ENCODE measurements at places on chromosomes 2 and 18. TPM values are rescaled to one million over a fixed set of nuclear protein-coding genes. Genes with fewer than 3 reads are reported as not detected.
A peak's percentile ranks its signal among the peaks of the same experiment; 100 is the strongest.

CD302 gene
- total RNA-seq = 2.5 TPM

DNA sequence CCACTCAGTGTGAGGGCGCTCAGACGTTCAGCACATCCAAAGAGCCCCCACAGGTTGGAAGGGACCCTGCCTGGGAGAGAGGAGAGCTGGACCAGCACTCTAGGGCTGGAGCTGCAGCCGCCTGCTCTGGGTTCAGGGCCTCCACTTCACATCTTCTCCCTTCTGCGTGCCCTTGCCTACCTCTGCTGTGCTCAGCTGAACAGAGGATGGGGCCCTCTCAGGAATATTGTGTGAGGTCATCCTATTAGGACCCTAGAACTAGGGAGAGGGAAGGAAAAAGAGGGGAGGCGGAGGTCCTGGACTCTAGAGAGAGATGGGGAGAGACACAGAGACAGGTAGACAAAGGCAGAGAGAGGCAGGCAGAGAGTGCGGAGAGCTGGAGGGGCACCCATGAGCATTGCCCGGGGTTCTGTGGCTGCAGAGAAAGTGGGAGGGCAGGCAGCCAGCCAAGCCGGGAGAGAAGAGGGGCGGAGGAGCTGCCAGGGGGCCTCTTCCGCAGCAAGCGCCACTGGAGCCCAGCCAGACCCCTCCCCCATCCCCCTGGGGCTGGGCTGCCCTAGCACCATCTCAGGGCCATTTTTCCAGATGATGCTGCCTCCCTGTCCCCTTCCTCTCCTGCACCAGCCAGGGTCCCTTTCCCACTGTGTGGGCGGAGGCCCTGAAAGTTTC lies 8.3 kb upstream of the TNS1 start:
- DNase-seq = no peak

- no peak for DNase-seq
Measured at GRCh38 chr2:102334486-102334885, 21.1 kb upstream of the IL18R1 start.

CHST9 gene
- total RNA-seq = 16.8 TPM

GPR35 gene
- total RNA-seq = 0.22 TPM

DNA sequence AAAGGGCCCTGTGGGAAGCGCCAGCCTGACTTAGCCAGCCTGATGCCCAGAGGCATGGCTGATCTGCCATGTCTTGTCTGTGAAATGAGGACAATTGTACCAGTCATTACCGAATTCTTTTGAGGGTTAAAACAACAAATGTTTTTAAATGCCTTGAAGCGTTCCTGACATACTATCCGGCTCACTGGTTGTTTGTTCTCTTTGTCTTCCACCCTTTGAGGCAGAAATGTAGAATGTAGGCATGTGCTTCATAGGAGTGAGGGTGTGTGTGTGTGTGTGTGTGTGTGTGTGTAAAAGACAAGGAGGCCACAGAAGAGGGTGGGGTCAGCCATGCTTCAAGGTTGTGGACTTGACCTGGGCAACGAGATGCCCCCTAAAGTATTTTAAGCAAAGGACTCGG lies 35.5 kb downstream of the TGFBRAP1 start:
- no peak for DNase-seq

TANK gene
- total RNA-seq = 24.5 TPM

- DNase-seq = peak; percentile 38
Measured at GRCh38 chr18:36828157-36828629, 609 bp downstream of the TPGS2 start.

- DNase-seq = no peak
Measured at GRCh38 chr2:144146876-144147275, 373.0 kb downstream of the ZEB2 start.

HOXD1 gene
- 0.14 TPM for total RNA-seq

DNA sequence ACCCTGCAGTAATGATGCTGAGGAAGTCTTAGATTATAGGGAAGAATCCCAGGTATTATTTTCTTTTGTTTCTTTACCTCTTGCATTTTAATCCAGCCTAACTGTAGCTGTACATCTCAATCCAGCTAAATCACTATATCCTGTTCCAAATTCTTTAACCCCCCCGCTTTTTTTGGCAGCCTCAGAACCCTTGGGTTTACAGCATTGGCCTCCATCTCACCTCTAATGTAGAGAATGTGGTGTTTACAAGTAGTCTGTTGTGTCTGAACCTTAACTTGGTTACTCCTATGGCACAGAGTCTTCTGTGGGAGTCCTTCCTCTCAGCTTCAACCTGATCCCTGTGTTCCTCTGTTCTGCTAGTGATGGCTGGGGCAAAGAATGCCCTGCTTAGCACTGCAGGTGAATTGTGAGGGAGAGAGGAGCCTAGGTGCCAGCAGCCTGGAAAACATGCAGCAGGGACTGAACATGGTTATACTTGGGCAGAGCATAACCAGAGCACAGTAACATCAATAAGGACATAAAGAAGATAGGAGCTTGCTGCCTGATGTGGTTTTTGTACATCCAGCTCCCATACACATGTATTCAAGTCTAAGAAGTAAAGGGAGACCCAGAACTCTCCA lies 130.2 kb downstream of the FAM124B start:
- DNase-seq = no peak

CTLA4 gene
- not detected for total RNA-seq

UPP2 gene
- not detected for total RNA-seq

UGT1A8 gene
- total RNA-seq = not detected

GRCh38 chr2:188892636-188893035 lies 81.5 kb upstream of the COL3A1 start:
- DNase-seq = no peak

NDC80 gene
- 43.0 TPM for total RNA-seq

PRKAG3 gene
- total RNA-seq = not detected

DNA sequence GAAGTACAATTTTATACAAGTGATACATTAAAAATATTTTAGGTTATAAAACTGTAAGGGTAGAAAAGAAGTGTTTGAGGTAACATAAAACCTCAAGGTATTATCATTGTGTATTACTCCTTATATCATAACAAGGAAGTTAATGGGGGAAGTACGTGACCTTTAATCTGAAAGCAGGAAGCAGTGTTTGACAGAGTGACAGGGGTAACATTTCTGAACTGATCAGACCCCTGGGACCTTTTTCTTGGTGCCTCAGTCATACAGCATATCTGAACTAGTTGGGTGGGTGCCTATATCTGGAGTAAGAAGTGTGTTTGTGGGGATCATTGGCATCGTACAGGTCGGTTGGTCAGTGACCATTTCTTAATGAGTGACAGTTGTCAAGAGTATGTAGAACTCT lies 43.0 kb downstream of the MALT1 start:
- no peak for DNase-seq

DNA sequence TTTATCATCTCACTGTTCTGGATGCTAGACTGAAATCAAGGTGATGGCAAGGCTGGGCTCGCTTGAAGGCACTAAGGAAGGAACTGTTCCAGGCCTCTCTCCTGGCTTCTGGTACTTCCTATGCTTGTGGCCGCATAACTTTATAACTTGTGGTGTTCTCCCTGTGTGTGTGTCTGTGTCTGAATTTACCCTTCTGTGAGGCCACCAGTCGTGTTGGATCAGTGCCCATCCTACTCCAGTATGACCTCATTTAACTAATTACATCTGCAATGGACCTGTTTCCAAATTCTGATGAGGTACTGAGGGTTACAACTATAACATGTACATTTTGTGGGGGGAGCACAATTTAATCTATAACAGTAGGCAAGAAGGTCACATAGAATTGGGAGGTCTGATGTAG lies 41.6 kb downstream of the LYPD6B start:
- DNase-seq = no peak

GRCh38 chr2:13005761-13006335 lies 289.1 kb downstream of the TRIB2 start:
- DNase-seq = no peak

GRCh38 chr2:18403921-18404522 lies 156.4 kb downstream of the RDH14 start:
- no peak for DNase-seq

- no peak for DNase-seq
Measured at GRCh38 chr2:97932975-97933662, 62.6 kb downstream of the TMEM131 start.

TDRD15 gene
- total RNA-seq = not detected

- DNase-seq = no peak
Measured at GRCh38 chr2:176121190-176122051, 1.1 kb upstream of the HOXD9 start.

ZSWIM2 gene
- total RNA-seq = not detected

GRCh38 chr2:150141226-150142001 lies 346.1 kb downstream of the RND3 start:
- DNase-seq = no peak

CEBPZOS gene
- 123 TPM for total RNA-seq

DNA sequence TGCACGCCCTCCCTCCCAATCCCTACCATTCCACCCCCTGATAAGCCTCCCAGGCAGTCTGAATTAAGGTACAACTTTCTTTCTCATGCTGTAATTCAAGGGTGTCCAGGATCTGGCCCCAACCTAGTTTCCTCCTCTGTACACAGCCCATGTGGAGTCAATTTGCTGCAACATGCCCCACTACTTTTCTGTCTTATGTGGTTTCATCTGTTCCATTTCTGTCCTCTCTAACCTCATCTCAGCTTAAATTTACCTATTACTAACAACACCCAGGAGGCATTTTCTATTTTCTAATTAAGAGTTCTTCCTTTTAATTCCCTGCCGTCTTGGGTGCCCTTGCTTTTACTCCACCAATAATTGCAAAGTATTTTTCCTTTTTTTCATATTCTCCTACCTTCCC lies 10.0 kb downstream of the PPP4R1 start:
- no peak for DNase-seq

PLGLB1 gene
- total RNA-seq = 0.52 TPM

CELF4 gene
- total RNA-seq = 2.9 TPM

LRRTM1 gene
- 1.2 TPM for total RNA-seq

DLX1 gene
- not detected for total RNA-seq

GRCh38 chr2:69902213-69902922 lies 8.6 kb downstream of the SNRNP27 start:
- no peak for DNase-seq

DNA sequence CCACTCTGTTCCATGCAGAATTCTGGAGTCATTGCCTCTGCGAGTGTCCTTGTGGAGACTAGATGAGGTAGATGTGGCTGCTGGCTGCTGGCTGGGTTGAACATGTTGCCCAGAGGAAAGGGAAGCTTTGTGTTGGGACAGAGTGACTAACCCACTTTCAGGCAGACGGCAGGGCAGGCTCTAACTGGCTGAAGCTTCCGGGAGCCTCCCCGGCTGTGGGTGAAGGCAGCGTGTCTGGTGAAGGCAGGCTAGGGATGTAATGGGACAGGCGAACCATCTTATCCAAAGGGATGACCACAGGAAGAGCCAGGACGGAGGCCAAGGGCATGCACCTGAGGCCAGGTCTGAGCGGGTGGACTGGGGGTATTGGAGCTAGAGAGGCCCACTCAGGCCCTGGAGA lies 16.0 kb downstream of the ASPRV1 start:
- no peak for DNase-seq

DNA sequence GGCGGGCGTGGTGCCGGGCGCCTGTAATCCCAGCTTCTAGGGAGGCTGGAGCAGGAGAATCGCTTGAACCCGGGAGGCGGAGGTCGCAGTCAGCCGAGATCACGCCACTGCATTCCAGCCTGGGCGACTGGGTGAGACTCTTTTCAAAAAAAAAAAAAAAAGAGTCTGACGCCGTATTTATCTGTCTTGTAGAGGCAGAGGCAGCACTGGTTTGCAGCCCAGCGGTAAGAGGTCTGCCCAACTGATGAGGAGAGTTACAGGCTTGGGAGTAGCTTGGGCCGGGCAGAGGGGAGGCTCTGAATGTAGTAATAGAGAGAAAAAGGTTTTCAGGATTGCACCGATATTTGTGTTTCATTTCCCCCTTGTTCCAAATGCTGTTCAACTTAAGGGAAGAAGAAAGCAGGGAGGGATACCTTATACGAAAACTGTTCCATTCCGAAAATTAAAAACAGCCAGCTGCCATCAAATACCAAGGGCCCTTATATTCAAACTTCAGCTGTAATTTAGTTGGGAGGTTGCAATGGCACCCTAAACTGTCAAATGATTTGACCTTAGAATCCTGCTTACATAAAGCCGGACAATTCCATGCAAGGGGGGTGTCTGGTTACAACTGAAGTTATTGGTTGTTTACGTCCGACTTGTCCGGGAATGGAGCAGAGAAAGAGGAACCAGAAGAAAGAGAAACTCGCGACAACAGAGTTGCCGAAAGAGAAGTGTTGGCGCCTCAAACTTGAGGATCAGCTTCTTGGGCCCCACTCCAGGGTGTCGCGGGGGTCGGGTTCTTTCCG lies 9.2 kb upstream of the SP9 start:
- no peak for DNase-seq

- DNase-seq = no peak
Measured at GRCh38 chr2:124692707-124693106, 667.6 kb downstream of the CNTNAP5 start.

DNA sequence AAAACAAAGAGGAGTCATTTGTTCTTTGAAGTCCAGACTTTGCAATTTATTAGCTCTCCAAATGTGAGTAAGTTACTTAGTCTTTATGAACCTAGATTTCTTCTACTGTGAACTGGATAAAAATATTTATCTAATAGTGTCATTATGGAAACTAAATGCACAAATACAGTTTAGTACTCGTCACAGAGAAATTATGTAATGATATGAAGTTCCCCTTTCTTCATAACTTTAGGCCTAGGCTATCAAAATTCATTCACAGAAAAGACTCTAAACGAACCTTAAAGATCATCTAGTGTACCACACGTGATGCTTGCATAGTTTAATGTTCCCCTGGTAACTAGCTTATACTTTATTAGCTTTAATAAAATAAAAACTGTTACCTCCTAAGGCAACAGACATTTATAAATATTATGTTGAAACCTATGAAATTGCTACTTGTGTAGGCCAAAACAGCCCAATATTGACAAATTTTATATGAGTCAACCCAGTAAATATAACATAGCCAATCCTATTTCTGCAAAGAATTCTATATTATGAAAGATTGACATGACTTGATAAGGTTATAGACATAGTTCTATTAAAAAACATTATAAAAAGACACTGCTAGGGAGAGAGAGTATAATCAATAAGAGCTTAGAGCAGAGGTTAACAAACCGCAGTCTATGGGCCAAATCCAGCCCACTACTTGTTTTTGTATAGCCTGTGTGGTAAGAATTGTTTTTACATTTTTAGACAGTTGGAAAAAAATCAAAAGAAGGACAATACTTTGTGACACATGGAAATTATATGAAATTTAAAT lies 44.9 kb upstream of the ITPRID2 start:
- no peak for DNase-seq

ABCB11 gene
- total RNA-seq = 0.02 TPM

VAMP5 gene
- total RNA-seq = 6.3 TPM

DNA sequence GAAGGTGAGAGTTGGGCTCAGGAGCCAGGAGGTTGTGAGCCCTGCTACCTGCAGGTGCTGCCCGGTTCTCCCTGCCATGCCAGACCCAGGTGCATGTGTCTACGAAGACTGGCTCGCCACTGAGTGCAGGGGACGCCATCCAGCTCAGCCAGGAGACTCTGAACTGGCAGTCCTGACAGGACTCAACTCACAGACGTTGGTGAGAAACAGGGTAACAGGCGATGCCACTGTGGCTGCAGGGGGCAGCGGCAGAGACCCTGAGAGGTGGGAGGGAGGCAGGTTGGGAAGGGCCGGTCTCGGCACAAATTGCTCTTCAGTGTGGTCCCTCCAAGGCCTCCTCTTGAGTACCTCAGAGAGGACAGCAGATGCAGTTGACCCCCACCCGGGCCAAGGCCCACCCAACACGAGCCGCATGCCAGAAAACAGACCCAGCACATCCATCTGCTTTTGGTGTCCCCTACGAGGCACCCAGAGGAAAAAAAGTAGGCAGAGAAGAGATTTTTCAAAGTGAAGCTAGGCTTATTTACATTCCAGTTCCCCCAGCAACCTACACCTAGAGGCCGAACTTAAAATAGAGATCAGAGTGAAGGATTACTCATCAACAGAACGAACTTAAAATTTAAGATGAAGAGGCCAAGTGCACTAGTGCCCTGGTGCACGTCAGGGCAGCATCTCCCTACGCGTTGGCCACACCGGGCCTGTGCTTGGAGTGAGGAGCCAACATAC lies 184.8 kb downstream of the SEPTIN10 start:
- DNase-seq = no peak

Data from WTC11 (cell line).